ENCODE measurements at places on chromosomes 5 and 9.

GRCh38 chr5:23042226-23042625 lies 189.1 kb upstream of the CDH12 start:
- no peak overlapping the region for H3K4me3 ChIP-seq
- H3K4me1 ChIP-seq: peaks cover 4% of the 10 kb centered on the region
- H3K36me3 ChIP-seq: no peaks in the 10 kb centered on the region
- H3K27me3 ChIP-seq: no peaks in the 10 kb centered on the region

- H3K27ac ChIP-seq: no peak overlapping the region
- no peak for DNase-seq
- H3K4me1 ChIP-seq: peaks cover 7% of the 10 kb centered on the region
These were observed 177.2 kb downstream of the TSSK1B start for GRCh38 chr5:113257545-113257944.

DNA sequence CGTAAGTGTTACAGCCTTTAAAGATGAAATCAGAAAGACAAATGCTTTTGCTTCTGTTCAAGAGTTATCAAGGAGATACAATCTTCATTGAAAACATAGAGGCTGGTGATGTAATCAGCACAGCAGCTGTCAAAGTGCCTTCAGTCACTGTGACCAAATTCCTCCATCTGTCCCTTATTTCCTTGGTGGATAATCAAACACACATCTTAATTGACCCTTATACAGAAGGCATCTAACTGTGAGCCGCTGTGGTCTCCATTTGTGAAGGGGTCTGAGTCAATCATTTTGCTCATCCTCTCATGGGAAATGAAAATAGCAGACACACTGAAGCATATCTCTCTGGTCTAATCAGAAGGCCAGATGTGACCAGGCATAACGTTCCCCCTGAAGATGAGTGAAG lies 130.1 kb upstream of the TLR4 start:
- no peaks in the 10 kb centered on the region for H3K4me1 ChIP-seq
- H3K27ac ChIP-seq: no peak overlapping the region
- H3K4me3 ChIP-seq: no peak overlapping the region
- H3K36me3 ChIP-seq: no peaks in the 10 kb centered on the region
- H3K27me3 ChIP-seq: no peaks in the 10 kb centered on the region
- no peak for DNase-seq

DNA sequence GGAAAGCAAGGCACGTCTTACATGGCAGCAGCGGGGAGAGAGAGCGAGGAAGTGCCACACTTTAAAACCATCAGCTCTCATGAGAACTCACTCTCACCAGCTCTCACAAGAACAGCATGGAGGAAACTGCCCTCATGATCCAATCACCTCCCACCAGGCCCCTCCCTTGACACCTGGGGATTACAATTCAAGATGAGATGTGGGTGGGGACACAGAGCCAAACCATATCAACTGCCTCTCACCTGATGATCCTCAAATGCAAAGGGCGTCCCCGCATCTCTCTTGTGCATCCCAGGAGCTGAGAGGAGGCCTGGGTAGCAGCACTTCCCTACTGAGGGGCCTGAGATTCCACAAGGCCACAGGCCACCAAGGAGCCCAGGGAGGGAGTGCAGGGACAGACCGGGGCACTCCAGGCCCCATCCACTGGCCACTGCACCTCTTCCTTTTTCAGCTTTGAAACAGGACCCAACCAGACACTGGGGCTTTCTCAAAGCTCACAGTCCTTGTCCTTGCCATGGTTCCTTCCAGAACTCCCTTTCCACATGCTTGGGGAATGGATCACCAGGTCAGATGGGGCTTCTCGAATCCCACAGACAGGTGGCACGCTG lies 54.5 kb upstream of the IL17B start:
- H3K36me3 ChIP-seq: no peaks in the 10 kb centered on the region
- no peaks in the 10 kb centered on the region for H3K4me1 ChIP-seq
- no peak overlapping the region for H3K4me3 ChIP-seq
- H3K27ac ChIP-seq: no peak overlapping the region

DNA sequence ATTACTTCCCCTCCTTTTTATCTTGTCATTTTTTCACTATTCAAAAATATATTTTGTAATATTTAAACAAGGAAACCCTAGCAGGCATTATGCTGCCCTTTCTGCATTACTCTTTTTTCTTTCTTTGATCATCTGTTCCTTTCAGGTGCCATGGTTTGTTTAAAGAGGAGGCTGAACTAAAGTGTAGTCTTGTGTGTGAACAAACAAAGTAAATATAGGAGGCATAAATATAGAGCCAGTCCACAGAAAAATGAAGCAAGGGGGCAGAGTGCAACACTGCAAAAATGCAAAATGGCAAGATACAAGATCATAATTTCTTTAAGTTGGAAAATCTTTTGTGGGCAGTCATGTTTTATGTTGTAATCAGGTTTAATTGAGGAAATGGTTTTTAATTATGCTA lies 947.3 kb upstream of the COX7C start:
- no peak for DNase-seq
- H3K27me3 ChIP-seq: no peaks in the 10 kb centered on the region
- H3K27ac ChIP-seq: no peak overlapping the region
- no peaks in the 10 kb centered on the region for H3K36me3 ChIP-seq
- peaks cover 5% of the 10 kb centered on the region for H3K4me1 ChIP-seq
- no peak overlapping the region for H3K4me3 ChIP-seq

DNA sequence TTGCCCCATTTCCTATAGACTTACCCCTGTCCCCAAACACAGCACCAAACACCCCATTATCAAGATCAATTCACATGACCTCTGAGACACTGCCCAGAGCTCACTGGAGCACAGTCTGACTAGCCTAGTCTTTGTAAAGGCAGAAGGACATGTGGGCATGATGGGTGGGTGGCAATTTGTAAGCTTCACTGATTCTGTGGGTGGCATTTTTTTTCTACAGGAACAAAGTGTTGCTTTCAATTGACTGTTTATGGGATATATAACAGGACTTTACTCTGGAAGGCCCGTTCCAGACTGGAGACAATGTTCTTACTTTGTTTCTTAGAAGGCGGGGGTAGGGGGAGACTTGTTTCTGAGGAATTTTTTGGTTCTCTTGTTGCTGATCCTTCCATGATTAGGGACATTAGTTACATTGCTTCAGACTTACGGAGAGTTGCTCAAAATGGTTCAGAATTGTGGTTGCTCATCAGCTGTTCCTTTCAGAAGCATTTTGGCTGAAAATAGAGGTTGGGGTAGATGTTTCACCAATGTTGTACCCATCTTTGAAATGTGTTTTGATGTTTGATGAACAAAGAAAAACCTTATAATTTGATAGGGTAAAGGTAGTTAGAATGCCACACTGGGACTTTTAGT lies 20.2 kb downstream of the NNT start:
- DNase-seq: no peak
- H3K4me3 ChIP-seq: no peak overlapping the region
- peaks cover 18% of the 10 kb centered on the region for H3K36me3 ChIP-seq
- peaks cover 3% of the 10 kb centered on the region for H3K4me1 ChIP-seq
- H3K27ac ChIP-seq: no peak overlapping the region
- H3K27me3 ChIP-seq: no peaks in the 10 kb centered on the region
